Lower leg skin (tissue), 4 donors: ENCODE measurements at places on chromosomes 12 and 14. TPM values are rescaled to one million over a fixed set of nuclear protein-coding genes. Genes with fewer than 3 reads are reported as not detected.

ATP23 gene
- total RNA-seq: 14.3 TPM

RNASE7 gene
- 58.3 TPM for total RNA-seq

GLTP gene
- 547 TPM for total RNA-seq

IRAK3 gene
- 9.4 TPM for total RNA-seq

AKAP6 gene
- total RNA-seq: 3.2 TPM

GRCh38 chr14:49919825-49920659, 27.2 kb downstream of the ARF6 start:
- no peak for DNase-seq

DNA sequence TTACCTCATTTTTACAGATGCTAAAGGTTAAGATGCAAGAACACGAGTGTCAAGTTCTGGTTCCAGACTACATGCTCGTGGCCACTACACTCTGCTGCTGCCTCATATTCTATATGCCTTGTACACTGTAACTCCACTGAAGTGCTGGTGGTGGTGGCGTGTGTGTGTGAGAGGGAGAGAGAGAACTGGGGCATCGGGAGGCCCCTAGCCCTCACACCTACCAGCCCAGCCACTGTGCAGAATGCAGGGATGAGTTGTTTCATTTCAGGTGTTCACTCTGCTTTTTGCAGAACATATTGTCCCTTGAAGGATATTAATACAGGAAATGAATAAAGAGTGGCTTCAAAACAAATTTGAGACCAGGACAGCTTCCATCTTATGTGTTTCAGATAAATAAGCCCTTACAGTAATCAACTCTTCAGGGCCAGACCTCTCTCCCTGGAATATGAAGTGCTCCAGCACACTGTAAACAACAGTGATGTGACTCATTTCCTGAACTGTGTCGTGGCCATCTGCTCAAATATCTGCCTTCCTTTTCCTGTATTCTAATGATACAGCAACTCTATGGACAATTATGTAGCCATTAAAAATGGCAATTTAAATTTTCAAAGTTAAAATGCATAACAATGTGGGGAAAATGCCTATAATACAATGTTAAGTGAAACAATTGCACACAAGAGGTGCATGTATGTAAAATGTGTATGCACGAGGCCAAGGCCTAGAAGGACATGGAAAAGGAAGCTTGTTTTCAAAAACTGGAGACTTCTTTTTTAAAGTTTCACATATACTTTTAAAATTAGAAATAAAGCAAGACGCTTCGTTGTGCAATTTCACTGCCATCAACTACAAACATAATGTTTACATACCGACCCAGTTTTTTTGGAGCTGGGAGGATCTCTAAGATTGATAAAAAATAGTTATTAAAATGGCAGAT, 215.4 kb downstream of the PELI2 start:
- no peak for DNase-seq

DNA sequence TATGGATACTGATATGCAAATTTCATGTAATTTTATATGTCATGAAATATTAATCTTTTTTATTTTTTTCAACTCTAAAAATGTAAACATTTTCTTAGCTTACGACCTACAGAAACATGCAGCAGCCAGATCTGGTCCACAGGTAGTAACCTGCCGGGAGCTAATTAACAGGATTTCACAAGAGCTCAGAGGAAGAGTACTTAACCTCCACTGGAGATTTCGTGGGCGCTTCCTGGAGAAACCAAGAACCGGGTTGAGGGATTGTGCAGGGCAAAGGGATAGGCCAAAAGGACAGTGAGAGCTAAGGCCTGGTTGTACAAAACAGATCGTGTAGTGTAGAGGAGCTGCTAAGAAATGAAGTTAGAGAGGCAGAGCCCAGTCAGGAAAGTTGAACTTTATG, 315.7 kb downstream of the PAWR start:
- DNase-seq: no peak

GRCh38 chr14:85625925-85626585, 96.1 kb downstream of the FLRT2 start:
- DNase-seq: no peak

DNA sequence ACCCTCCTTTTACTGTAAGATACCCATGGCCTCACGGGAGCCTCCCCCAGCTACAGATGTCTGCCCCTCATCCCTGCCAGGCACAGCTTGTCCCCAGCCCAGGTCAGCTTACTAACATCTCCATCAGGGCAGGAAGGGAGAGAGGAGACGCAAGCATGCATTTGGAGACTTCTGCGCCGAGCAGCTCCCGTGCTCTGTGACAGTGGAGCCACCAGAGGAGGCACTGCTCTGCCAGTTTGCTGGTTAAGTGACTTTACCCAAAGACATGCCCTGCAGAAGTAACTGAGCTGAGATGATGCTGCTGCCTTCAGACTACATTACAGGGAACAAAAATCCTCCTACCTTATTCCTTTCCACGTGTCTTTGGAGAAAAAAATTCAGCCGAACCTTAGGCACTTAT, 133.4 kb downstream of the ESRRB start:
- DNase-seq: no peak

DNA sequence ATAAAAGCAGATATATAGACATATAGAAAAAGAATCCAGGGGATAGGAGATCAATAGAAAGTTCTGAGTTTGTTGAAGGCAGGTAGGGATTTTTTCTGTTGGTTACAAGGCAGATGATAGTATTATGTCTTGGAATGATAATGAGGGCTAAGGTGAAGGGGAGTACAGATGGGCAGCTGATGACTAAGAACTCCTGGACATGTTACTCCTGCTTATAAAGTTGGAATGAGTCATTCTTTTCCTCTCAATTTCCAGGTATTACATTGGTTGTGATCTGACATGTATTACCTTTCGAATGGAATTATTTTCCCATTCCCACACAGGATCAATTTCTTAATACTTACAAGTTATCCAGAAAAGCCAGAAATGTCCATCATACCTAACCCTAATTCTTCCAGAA, 545.2 kb upstream of the MGAT4C start:
- no peak for DNase-seq

DNA sequence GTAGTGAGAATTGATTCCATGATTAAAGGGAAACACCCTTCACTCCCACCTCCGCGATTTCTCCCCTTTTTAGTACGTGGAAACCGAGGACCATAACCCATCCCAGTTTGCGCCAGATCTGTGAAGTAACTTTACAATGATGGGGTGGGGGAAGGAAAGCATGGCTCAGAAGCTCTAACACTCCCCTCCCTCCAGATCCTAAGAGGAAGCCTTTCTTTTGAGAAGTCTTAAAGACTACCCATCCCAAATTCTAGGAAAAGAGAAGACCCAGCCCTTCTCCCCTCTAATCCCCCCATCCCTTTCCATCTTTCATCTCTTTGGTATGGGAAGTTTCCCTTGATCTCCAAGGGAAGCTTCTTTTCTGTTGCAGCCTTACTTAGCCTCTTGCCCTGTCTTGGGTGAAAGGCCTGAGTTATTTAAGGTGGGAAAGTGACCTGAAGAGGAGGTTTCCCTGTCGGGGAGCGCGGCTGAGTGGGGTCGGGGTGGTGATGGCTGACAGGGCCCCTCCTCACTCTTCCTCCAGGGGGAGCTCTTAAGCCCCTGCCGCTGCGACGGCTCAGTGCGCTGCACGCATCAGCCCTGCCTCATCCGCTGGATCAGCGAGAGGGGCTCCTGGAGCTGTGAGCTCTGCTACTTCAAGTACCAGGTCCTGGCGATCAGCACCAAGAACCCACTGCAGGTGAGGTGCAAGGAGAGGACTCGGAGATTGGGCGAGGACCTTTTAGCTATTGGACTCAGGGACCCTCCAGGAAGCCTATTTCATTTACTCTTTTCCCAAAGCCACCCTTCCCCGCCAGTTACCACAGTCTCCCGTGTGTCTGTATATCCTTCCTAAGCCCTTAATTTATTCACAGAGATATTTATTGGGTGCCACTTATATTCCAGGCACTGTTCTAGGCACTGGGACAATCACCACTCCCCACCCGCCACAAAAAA, 1.8 kb downstream of the MARCHF9 start:
- DNase-seq: no peak

DNA sequence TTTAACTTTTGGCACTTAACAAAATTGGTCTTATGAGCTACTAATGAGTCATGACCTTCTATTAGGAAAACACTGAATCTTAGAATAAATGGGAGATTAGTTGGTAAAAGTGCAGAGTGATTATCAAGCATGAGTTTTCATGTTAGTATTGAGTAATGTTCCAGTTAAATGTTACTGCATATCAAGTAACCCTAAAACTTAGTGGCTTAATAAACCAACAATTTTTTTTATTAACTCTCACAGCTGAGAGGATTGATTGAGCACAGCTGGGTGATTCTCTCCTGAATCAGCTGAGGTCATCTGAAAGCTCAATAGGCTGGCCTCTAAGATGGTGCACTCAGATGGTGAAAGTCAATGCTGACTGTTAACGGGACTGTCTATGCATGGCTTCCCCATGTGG, 248.6 kb downstream of the BCL11B start:
- no peak for DNase-seq
